Stimulated activated CD8-positive, alpha-beta memory T cell treated with anti-CD3 and anti-CD28 coated beads, Interleukin-12 subunit alpha, Interleukin-12 subunit beta, amount 100 ng/mL, for 4 hours (primary cell): ENCODE measurements at places on chromosomes 3 and 15.

DNA sequence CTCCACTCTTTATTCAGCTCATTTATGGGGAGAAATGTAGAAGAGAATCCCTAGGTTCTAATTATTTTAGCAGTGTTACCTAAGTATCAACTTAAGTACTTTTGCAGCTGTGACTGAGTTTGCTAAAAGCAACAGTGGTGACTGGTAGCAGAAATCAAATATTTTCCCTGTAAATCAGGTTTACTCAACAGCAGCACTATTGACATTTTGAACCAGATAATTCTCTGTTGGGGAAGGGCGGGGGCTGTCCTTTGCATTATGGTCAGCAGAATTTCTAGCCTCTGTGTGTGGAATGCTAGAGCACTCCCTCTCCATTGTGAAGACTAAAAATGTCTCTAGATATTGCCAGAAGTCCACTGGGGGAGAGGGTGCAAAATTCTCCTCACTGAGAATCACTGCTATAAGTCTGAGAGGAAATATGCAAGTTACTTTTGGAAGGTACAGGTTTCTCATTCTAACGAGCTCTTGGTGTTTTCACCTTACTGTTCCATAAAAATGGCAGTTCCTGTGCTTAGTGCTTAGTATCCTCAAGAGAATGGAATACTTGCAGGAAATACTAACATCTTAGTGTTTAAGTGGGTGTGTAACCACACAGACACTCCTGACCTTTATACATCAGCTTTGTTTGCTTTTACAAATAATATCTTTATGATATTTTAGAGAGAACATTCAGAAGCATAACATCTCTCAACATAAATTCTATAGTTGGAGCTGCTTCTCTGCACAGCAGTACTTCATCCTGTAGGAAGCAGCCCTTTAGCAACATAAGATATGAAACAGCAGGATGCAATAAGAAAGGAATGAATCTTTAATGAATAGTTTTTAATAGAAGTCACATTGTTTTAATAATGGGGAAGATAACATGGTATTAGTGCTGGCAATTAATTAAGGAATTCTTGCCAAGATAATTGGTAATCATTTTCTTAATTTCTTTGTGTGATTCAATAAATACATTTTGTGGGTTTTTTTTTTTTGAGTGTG, 246.5 kb upstream of the GOLIM4 start:
- no peak for DNase-seq

DNA sequence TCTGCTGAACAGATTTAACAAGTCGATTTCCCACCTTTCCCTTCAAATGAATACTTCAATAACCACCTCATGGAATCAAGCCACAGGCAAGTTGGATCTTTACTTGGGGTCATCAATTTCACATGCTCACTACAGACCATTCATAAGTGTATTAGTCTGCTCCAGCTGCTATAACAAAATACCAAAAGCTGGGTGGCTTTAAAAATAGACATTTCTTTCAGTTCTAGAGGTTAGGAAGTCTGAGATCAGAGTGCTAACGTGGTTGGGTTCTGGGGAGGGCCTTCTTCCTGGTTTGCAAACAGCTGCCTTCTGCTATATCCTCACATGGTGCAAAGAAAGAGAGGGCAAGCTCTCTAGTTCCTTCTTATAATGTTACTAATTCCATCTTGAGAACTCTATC, 5.1 kb downstream of the GPR176 start:
- DNase-seq, result no peak

- no peak for DNase-seq
Measured at GRCh38 chr3:148265841-148266240, 431.9 kb upstream of the AGTR1 start.

DNA sequence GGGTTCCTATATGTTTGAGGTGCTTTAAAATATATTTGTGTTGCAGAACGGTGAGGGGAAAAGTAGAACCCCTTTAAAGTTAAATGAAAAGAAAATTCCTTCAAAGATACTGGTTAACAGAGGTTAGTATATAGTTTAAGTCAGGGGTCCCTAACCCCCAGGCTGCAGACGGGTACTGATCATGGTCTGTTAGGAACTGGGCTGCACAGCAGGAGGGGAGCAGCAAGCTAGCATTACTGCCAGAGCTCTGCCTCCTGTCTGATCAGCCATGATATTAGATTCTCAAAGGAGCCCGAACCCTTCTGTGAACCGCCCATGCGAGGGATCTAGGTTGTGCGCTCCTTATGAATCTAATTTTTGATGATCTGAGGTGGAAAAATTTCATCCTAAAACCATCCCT, 37.5 kb upstream of the RFX7 start:
- DNase-seq, result no peak

DNA sequence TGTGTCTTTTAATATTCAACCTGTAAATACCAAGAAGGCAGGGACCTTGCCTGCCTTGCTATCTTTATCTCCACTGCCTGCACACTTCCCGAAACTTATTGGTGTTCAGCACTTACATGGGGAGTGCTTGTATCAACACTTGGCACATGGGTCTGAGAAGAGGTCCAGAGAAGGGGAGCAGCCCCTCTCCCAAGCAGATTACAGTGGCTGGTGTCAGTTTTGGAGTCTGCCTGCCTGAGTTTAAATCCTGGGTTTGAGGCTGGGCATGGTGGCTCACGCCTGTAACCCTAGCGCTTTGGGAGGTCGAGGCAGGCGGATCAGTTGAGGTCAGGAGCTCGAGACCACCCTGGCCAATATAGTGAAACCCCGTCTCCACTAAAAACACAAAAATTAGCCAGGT, 20.3 kb downstream of the MESD start:
- DNase-seq, result no peak

GRCh38 chr3:14906355-14906971, 40.9 kb upstream of the NR2C2 start:
- DNase-seq, result no peak
